Activated naive CD8-positive, alpha-beta T cell treated with anti-CD3 and anti-CD28 coated beads for 36 hours (primary cell): ENCODE measurements at places on chromosomes 11 and 22.

DNA sequence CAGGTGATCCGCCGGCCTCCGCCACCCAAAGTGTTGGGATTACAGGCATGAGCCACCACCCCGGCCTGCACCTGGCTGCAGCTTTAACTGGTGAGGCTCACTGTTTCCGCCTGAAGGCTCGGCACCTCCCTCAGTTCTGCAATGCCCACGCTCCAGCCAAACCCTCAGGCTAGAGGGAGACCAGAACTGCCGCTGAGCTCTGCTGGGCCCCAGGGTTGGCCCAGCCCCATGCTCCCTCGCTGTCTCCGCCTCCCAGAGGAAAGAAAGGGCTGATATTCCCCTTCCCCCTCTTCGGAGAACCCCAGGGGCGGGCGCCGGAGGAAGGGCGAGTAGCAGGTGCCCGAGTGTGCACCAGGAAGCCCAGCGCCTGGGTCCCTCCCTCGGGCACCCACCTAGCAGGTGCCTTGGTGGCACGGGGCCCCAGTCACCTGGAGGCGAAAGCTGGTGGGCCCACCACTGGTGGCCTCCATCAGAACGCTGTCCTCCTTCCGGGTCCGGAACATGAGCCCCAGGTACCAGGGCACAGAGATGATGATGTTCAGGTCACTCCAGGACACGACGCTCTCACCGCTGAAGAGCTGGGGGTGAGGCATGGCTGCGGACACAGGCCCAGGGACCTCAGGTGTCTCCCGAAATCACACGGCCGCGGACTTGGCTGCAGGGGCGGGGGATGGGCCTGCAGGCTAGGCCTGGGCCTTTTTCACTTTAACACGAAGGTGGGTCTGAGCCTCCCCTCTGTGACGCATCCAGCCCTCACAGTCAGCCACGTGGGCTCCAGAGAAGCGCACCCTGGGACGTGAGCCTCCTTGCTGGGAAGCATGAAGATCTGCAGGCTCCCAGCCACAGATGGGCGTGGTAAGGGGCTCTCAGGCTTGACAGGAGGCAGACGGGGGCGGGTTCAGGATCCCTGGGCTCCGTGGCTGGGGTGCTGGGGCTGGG is 73.3 kb downstream of the TRMU start:
- H3K27ac ChIP-seq, result no peak overlapping the region
- no peaks in the 10 kb centered on the region for H3K4me1 ChIP-seq
- DNase-seq, result no peak

DNA sequence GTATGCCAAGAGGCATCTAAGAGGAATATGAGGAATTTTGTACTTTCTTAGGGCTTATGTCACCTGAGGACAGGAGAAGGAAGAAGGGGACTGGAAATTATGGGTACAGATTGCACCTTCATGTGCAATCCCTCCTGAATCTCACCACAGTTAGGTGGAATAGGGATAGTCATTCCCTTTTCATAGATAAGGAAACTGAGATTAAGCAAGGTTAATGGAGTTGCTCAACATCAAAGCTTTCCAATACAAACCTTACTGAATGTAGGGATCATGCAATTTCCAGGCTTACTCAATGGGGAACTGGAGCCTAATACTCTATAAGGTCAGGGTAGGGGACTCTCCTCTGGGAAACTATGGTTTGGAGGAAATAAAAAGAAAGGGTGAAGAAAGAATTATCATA is 133.0 kb downstream of the C11orf87 start:
- H3K36me3 ChIP-seq, result no peaks in the 10 kb centered on the region
- H3K27ac ChIP-seq, result no peak overlapping the region
- H3K4me1 ChIP-seq, result no peaks in the 10 kb centered on the region
- no peak overlapping the region for H3K4me3 ChIP-seq
- H3K27me3 ChIP-seq, result no peaks in the 10 kb centered on the region
- DNase-seq, result no peak

DNA sequence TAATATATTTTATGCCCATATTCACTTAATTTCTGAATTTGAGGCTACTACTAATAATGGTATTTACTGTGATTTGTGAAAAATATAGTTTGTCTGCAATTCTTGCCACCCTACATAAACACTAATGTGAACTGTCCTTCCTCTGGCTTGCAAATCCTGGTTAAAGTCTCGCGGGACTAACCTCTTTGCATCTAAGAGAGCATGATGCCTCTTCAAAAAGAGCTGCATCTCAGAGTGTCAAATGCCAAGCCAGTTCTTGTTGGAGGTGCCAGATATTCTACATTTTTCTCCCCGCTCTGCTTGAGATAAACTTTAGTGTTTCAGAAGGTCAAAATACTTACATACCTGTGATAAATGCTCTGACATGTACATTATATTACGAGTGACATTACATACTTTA is 2.1 kb downstream of the ARHGAP42 start:
- no peak overlapping the region for H3K27ac ChIP-seq
- peaks cover 41% of the 10 kb centered on the region for H3K27me3 ChIP-seq
- no peaks in the 10 kb centered on the region for H3K36me3 ChIP-seq

- no peaks in the 10 kb centered on the region for H3K36me3 ChIP-seq
- no peak for DNase-seq
- no peaks in the 10 kb centered on the region for H3K4me1 ChIP-seq
- H3K4me3 ChIP-seq, result no peak overlapping the region
- no peak overlapping the region for H3K27ac ChIP-seq
These were observed 12.6 kb downstream of the INSC start for GRCh38 chr11:15127341-15127740.

DNA sequence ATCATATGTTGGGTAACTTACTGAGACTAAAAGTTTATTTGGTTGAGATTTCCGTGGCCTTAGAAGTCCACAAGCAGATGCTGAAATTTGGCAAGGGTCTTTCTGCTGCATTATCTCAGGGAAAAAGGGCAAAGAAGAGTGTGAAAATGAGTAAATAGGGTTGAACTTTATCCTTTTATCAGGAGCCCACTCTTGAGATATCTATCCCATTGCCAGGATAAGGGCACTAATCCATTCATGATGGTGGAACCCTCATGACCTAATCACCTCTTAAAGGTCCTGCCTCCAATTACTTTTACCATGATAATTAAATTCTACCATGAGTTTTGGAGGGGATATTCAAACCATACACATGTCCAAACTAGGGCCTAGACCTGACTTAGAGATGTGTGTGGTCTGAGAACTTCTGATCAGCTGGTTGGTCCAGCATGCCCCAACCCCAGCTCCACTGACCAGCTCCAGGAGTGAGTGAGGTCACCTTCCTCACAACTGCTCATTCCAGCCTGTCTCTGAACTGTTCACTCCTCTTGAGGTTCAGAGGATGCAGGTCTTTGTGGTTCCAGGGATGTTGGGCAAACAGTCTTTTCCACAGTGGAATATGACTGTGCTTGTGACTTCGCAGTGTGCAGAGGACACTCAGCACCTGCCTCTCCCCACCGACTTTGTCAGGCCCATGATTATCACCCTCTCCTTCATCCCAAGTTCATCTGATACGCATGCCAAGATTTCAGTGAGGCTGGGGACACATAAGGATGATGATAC is 130.1 kb upstream of the TOP3B start:
- no peak for DNase-seq
- no peak overlapping the region for H3K27ac ChIP-seq
- H3K36me3 ChIP-seq, result no peaks in the 10 kb centered on the region
- H3K27me3 ChIP-seq, result no peaks in the 10 kb centered on the region

DNA sequence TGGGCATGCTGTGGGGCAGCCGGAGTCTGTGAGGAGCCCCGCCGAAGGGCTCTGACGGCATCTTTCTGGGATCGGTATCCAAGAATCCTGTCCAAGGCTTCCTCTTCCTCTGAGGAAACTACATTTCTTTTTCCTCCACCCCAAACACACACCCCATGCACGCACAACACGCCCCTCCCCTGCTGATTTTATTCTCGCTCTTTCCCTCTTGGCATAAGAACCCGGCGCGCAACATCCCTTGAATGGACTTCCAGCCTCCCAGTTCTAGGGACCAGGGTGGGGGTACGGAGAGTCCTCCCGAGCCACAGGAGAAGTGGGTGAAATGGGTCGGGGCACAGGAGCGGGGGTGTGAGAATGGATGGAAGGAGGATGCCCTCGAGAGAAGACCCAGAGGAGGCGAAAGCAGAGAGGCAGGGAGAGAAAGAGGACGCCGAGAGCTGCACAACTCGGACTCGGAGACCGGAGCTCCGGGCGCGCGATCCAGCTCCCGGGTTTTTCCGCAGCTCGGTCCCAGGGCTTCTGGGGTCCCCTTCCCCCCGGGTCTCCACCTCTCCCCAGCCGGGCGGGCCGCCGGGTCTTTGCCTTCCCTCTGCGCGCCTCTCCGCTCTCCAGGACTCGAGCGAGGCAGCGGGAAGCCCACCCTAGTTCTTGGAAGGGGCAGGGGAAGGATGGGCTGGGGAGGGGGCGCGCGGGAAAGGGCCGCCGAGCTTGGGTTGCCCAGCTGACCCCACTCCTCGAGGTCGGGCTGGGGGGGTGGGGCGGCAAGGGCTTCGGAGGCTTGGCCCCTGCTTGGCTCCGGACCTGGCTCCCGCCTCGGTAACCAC is 1.5 kb upstream of the LARGE1 start:
- H3K4me3 ChIP-seq, result peak overlapping the region; percentile 73
- no peak overlapping the region for H3K27ac ChIP-seq
- H3K36me3 ChIP-seq, result no peaks in the 10 kb centered on the region
- peak; percentile 18 for DNase-seq
- peaks cover 17% of the 10 kb centered on the region for H3K4me1 ChIP-seq

DNA sequence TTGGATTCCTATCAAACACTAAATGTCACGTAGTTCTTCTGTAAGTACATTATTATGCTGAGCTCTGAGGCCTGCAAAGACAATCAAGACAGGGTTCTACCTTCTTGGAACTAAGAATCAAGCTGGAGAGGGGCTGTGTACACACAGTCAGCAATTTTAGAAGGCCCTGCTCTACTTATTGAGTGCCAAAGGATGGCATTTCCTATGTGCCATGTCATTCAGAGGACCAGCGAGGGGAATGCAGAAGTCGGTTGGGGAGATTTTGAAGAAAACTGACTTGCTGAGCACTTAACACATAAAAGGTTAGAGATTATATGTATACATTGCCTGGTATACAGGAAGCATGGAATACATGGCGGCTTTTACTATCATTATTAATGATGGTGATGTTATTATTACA is 5.3 kb downstream of the SLC37A2 start:
- no peaks in the 10 kb centered on the region for H3K36me3 ChIP-seq
- peaks cover 15% of the 10 kb centered on the region for H3K4me1 ChIP-seq
- no peak overlapping the region for H3K4me3 ChIP-seq
- no peak for DNase-seq
- H3K27ac ChIP-seq, result no peak overlapping the region
- H3K27me3 ChIP-seq, result peaks cover 50% of the 10 kb centered on the region

- H3K4me3 ChIP-seq, result no peak overlapping the region
- H3K4me1 ChIP-seq, result no peaks in the 10 kb centered on the region
- DNase-seq, result no peak
- H3K27ac ChIP-seq, result no peak overlapping the region
- H3K36me3 ChIP-seq, result no peaks in the 10 kb centered on the region
- H3K27me3 ChIP-seq, result peaks cover 18% of the 10 kb centered on the region
These were observed 558.4 kb upstream of the CADM1 start for GRCh38 chr11:116062490-116063171.

DNA sequence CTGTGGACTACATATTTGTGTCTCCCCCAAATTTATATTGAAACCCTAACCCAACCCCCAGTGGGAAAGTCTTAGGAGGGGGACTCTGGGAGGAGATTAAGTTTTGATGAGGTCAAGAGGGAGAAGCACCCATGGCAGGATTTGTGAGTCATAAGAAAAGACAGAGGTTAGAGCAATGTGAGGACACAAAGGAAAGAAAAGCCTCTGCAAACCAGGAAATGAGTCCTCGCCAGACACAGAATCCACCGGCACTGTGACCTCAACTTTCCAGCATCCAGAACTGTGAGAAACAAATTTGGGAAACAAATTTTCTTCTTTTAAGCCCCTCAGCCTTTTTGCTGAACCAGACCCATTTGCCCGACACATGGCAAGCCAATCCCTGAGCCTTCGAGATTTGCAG is 397.0 kb downstream of the NTM start:
- H3K36me3 ChIP-seq, result no peaks in the 10 kb centered on the region
- no peaks in the 10 kb centered on the region for H3K27me3 ChIP-seq
- H3K27ac ChIP-seq, result no peak overlapping the region
- DNase-seq, result no peak

DNA sequence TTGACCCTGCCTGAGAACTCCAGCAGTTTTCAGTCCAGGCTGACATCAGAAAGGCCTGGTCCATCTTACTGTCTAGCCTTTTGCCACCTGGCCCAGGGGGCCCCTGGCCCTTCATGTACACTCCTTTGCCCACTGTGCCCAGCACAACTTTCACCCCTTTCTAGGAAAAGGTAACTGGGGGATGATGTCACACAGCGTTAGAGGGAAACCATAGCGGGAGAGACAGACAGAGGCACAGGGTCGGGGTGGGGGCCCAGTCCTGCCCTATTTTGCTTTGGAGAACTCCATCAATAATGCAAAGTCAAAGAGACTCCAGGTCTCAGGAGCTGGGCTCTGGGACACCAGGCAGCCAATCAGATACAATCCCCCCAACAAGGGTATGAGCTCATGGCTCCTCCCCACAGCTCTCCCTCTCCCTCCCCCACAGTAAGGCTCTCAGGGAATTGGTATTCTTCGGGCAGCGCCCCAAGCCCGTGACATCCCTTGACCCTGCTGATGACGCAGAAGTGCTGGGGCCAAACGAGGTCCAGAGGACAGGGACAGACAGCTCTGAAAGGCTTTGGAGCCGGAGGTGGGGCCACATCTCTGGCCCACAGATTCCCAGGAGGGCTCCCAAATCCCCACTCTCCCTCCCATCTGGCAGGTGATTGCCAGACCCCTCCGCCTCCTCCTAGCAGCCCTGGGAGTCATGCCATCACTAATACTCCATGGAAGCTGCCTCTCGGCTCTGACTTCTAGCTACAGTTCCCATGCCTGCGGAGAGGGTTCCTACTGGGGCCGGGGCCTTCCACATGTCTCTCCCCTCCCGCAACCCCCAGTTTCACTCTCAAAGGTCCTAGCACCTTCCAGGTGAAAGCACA is 5.9 kb downstream of the USP2 start:
- no peak overlapping the region for H3K27ac ChIP-seq
- H3K4me3 ChIP-seq, result no peak overlapping the region
- no peak for DNase-seq

GRCh38 chr11:76067099-76067498 is 139.2 kb downstream of the WNT11 start:
- DNase-seq, result no peak
- H3K36me3 ChIP-seq, result peaks cover 19% of the 10 kb centered on the region
- no peaks in the 10 kb centered on the region for H3K27me3 ChIP-seq
- H3K4me1 ChIP-seq, result peaks cover 2% of the 10 kb centered on the region
- H3K27ac ChIP-seq, result no peak overlapping the region
- H3K4me3 ChIP-seq, result no peak overlapping the region

DNA sequence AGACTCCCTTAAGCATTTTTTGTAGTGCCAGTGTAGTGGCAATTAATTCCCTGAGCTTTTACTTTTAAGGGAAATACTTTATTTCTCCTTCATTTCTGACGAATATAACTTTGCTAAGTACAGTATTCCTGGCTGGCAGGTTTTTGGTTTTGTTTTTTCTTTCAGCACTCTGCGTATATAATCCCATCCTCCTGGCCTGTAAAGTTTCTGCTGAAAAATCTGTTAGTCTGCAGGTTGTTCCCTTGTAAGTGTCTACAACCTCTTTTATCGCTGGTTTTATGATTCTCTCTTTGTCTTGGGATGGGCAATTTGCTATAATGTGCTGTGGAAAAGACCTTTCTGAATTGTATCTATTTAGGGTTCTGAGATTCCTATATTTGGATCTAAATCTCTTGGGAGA is 56.0 kb downstream of the KCNQ1OT1 start:
- no peaks in the 10 kb centered on the region for H3K4me1 ChIP-seq
- H3K27ac ChIP-seq, result no peak overlapping the region
